ENCODE measurements at places on chromosomes 12 and 14. TPM values are rescaled to one million over a fixed set of nuclear protein-coding genes. Genes with fewer than 3 reads are reported as not detected.
A peak's percentile ranks its signal among the peaks of the same experiment; 100 is the strongest.

Gene SYNE2
- polyA plus RNA-seq = 107 TPM

DNA sequence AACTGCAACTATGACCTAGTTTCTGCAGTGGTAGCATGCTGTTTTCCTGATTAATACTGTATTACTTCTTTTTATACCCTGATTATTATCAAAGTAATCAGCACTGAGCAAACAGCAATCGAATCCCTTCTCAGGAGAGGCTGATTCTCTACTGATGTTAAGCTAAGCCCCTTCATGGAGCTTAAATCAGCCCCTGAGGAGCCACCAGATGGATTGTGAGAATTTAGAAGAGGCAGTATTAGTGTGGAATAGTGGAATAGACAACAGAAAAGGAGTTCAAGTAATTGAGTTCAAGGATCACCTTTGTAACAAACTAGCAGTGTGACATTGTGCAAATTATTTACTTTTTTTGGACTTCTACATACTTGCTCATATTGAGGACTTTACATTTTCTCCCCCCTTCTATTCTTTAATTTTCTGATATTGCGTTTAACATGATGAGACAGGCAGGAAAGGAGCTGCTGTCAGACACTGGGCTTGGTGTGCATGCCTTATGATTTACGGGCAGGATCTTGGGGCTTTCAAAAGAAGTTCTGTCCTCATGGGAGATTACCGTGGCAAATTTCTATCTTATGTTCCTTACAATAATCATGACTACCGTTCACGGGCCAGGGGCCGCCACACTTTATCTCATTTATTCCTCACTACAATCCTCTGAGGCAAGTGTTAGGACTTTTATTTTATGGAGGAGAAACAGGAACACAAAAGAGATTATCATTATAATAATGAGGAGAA lies 68.0 kb downstream of the PTPRR start:
- no peaks in the 10 kb centered on the region for H3K27me3 ChIP-seq
- H3K36me3 ChIP-seq = no peaks in the 10 kb centered on the region
- H3K4me3 ChIP-seq = no peak overlapping the region
- peaks cover 4% of the 10 kb centered on the region for H3K4me1 ChIP-seq

DNA sequence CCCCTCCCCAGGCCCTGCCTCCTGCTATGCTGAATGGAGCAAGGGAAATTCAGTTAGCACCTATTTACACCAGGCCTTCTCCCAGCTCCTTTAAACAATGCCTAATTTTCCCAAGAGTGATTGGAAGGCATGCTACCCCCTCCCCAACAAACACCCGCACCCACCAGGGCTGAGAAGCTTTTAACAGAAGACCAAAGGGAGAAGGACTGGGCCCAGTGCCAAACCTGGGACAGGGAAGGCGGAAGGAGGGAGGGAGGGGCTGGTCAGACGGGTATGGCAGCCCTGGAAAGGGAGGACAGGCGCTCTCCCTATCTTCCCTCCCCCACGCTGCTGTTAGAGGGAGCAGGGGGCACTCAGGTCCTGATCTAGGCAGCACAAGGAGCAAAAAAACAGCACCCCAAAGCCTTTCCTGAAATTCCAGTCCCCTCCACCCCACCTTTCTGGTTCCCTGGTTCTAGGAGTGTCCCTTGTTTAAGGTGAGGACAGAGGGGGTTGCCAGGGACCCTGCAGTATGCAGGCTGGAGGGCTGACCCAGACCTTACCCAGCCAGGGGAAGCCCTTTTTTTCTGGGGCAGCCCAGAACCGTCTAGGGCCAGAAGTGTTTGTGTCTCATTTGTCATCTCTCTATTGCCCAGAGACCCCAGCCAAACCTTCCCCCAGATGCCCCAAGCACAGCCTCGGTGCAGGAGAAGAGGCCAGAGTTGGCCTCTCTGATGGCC lies 2.4 kb upstream of the KRT8 start:
- peak overlapping the region; percentile 87 for H3K27ac ChIP-seq
- H3K4me3 ChIP-seq = no peak overlapping the region
- no peaks in the 10 kb centered on the region for H3K27me3 ChIP-seq
- H3K36me3 ChIP-seq = no peaks in the 10 kb centered on the region
- peak; percentile 80 for DNase-seq
- H3K4me1 ChIP-seq = peaks cover 28% of the 10 kb centered on the region

DNA sequence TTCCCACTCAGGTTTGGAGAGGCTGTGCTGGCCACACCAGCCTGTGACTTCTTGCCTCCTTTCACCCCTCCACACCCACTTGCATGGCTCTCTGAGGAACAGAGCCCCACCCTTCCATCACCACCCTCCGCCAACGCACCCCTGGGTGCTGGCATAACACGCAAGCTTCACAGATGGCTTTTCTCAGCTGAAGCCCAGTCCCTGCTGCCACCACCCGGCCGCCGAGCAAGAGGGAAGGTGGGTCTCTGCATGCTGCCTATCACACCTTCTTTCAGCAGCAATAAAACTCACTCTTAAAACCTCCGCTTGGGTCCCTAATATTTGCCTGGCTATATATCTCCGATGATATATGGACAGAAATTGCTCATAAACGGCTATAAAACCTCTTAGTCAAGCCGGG lies 41.6 kb downstream of the SMUG1 start:
- H3K27ac ChIP-seq = no peak overlapping the region
- no peaks in the 10 kb centered on the region for H3K4me1 ChIP-seq
- no peak for DNase-seq
- no peaks in the 10 kb centered on the region for H3K36me3 ChIP-seq
- no peaks in the 10 kb centered on the region for H3K27me3 ChIP-seq

DNA sequence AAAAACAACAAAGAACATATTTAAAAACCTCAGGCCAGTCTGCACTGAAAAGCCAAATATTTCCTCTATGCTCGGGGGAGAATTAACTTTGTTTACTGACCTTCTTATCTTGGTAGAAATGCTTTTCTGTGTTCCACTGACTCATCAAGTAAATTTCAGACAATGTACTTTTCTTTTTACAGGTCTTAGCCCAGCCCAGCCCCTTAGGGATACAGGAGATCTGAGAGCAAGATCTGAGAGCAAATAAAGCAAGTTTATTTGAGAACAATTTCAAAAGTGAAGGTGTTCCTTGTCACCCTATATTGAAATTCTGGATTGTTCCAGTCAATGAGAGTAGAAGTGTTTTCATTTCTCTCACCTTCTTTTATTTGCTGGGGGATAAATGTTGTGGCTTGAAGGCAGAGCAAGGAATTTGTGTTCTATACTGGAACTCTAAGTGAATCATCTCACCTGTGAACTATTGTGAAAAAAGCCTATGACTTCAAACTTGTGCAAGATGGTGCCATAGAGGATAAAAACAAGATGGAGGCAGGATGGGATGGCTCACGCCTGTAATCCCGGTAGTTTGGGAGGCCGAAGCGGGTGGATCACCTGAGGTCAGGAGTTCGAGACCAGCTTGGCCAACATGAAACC lies 7.9 kb upstream of the GPRC5A start:
- no peaks in the 10 kb centered on the region for H3K27me3 ChIP-seq
- H3K4me1 ChIP-seq = no peaks in the 10 kb centered on the region
- DNase-seq = no peak
- no peak overlapping the region for H3K27ac ChIP-seq
- H3K36me3 ChIP-seq = no peaks in the 10 kb centered on the region
- H3K4me3 ChIP-seq = no peak overlapping the region

All from left lung (tissue), 14 donors.